ENCODE measurements at places on chromosomes 7 and 10.
A peak's percentile ranks its signal among the peaks of the same experiment; 100 is the strongest.

DNA sequence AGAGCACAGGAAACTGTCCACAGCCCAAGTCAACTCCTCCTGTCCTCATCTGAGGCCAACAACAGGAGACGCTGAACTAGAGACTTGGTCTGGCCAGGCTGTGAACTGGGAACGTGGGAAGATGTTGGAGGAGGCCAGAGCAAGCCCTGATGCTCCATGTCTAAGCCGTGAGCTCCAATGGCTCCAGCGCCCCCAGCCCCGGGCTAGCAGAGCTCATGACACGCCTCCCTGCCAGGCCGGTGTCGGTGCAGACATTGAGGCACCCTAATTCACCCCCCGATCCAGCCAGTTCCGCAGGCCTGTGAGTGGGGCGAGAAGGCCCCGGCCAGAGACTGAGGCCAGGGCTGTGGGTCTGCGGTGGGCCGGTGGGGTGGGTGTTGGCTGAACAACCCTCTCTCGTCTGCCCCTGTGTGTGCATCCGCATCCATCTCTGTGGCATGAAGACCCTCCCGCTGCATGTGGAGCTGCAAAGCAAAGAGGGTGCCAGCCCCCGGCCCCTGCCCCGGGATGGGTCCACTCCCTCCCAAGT is 109.3 kb upstream of the MACROH2A2 start:
- H3K27me3 ChIP-seq, result peaks cover 16% of the 10 kb centered on the region
- no peak for DNase-seq
- H3K4me1 ChIP-seq, result no peaks in the 10 kb centered on the region
- no peaks in the 10 kb centered on the region for H3K36me3 ChIP-seq
- H3K4me3 ChIP-seq, result no peak overlapping the region
- no peak overlapping the region for H3K27ac ChIP-seq

- no peaks in the 10 kb centered on the region for H3K4me1 ChIP-seq
- H3K27ac ChIP-seq, result no peak overlapping the region
- DNase-seq, result no peak
- H3K4me3 ChIP-seq, result no peak overlapping the region
- H3K27me3 ChIP-seq, result peaks cover 5% of the 10 kb centered on the region
- no peaks in the 10 kb centered on the region for H3K36me3 ChIP-seq
These were observed 45.5 kb downstream of the CAV1 start for GRCh38 chr7:116570306-116570705.

DNA sequence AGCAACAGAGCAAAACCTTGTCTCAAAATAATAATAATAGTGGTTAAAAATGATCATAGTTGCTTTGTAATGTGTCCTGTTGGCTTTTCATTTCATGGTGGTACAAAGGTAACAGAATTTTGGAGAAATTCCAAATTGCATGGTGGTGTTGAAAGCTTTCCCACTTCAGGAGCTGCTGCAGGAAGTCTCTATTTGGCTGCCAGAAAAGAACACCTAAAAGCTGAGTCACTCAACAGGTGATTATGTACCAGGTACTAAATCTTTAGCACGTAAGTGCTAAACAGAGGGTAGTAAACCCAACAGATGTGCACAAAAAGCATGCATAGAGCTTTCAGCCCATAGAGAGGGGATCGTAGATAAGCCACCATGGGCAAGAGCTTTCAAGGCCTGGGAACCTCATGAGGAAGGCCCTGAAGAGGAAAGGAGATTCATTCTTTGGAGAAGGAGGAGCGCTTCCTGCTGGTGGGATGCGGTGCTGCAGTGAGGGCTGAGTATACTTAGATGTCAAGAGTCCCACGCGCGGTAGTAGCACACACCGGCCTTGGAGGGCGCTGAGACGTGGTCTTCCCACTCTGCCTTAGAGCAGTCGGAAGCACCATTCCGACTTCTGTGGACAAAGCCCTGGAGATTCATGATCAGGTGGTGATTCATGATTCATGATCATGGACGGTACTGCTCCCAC is 118.7 kb downstream of the RALA start:
- peak; percentile 67 for DNase-seq
- no peak overlapping the region for H3K27ac ChIP-seq

DNA sequence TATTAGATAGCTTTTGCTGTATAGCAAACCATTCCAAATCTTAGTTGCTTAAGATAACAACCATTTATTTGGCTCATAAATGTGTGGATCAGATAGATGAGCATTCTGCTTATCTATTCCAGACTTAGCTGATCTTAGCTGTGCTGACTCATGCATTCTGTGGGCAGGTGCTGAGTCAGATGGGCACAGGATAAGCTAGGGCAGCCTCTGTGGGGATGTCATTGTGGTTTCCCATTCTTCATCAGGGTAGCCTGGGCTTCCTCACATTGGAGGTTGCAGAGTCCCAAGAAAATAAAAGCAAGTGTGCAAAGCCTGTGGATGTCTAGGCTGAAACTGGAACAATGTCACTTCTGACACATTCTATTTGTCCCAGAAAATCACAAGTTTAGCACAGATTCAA is 917.0 kb downstream of the TYW1 start:
- H3K27ac ChIP-seq, result no peak overlapping the region
- no peaks in the 10 kb centered on the region for H3K36me3 ChIP-seq
- H3K27me3 ChIP-seq, result no peaks in the 10 kb centered on the region
- no peak overlapping the region for H3K4me3 ChIP-seq
- H3K4me1 ChIP-seq, result peaks cover 3% of the 10 kb centered on the region

DNA sequence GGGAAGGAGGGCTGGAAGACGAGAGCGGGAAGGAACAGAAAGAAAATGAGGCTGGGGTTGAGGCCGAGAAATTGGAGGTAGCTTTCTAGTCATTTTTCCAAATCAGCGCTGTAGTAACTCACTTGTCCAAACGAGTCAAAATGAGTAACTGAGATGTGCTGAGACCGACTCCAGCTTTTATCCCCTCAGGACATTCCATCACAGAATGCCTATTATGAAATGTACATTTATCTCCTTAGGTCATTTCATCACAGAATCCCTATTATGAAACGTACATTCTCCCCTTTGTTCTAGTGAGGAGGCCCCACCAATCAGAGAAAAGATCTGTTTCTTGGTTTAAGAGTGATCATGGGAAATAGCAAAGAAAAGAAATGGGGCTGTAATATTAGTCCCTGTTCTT is 55.7 kb upstream of the AMPH start:
- no peaks in the 10 kb centered on the region for H3K4me1 ChIP-seq
- DNase-seq, result no peak
- no peaks in the 10 kb centered on the region for H3K36me3 ChIP-seq

DNA sequence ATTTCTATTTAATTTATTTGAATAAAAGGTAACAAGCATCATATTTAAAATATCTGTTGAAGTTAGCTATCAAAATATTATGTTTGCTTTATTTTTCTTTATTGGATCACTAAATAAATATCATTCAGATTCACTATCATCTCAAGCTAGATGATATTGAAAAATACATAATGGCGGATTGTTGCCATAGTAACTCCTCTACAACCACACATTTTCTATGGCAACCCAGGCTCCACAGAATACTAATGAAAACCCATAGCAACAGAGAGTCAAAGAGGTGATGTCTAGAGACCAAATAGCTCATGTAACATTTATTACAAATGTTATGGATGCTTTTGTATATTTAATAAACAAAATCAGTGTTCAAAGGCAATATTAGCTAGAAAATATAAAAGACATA is 148.9 kb upstream of the CDK1 start:
- H3K27me3 ChIP-seq, result no peaks in the 10 kb centered on the region
- no peak for DNase-seq
- peaks cover 2% of the 10 kb centered on the region for H3K4me1 ChIP-seq
- H3K27ac ChIP-seq, result no peak overlapping the region
- no peak overlapping the region for H3K4me3 ChIP-seq

GRCh38 chr7:129911790-129912189 is 41.0 kb downstream of the UBE2H start:
- no peak for DNase-seq
- H3K27me3 ChIP-seq, result no peaks in the 10 kb centered on the region
- no peak overlapping the region for H3K4me3 ChIP-seq
- H3K36me3 ChIP-seq, result peaks cover 48% of the 10 kb centered on the region

DNA sequence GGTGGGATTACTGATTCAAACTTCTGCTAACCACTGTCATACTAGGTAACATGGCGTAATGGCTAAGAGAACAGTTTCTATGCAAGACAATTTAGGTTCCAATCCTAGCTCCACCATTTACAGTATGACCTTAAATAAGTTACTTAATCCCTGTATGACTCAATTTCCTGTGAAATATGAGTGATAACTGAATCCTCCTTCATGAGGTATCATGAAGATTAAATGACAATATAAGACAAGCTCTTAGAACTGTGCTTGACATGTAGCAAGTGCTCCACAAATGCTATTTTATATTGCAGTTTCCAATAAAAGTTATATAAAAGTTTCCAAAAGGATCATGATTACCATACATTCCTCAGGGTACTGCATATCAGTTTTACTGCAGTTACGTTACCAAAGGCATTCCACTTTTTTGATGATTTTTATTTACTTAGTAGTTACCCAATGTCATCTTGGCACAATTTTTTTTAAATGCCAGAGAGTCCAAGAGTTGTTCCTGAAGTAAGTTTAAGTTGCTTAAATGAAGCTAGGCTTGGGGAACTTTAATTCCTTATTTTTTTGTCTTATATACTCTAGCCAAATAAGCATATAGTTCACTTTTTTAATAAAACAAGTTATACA is 7.1 kb downstream of the DOCK4 start:
- H3K4me1 ChIP-seq, result peaks cover 12% of the 10 kb centered on the region
- H3K36me3 ChIP-seq, result no peaks in the 10 kb centered on the region
- no peak overlapping the region for H3K4me3 ChIP-seq
- DNase-seq, result no peak
- H3K27ac ChIP-seq, result no peak overlapping the region
- H3K27me3 ChIP-seq, result peaks cover 33% of the 10 kb centered on the region

- peaks cover 3% of the 10 kb centered on the region for H3K4me1 ChIP-seq
- H3K36me3 ChIP-seq, result no peaks in the 10 kb centered on the region
- peaks cover 46% of the 10 kb centered on the region for H3K27me3 ChIP-seq
- no peak overlapping the region for H3K27ac ChIP-seq
These were observed 50.6 kb upstream of the DUSP5 start for GRCh38 chr10:110446954-110447608.

GRCh38 chr7:1457949-1458682 is 1.2 kb downstream of the MICALL2 start:
- H3K4me3 ChIP-seq, result peak overlapping the region; percentile 54
- peaks cover 54% of the 10 kb centered on the region for H3K27me3 ChIP-seq
- H3K27ac ChIP-seq, result no peak overlapping the region
- H3K4me1 ChIP-seq, result peaks cover 9% of the 10 kb centered on the region
- DNase-seq, result no peak
- H3K36me3 ChIP-seq, result no peaks in the 10 kb centered on the region

DNA sequence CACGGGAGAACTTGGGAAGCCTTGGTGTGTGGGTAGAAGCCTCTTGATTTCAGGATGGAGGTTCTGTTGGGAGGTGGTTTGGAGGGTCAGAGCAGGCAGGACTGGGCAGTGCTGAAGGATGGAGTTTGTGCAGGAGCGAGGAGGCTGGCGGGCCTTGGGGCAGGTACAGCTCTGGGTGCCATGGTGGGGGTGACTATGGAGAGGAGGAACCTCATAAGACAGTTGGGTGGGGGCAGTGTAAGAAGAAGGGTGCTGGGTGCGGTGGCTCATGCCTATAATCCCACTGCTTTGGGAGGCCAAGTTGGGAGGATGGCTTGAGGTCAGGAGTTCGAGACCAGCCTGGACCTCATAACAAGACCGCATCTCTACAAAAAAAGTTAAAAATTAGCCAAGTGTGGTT is 54.7 kb upstream of the GTF2IRD1 start:
- no peak overlapping the region for H3K27ac ChIP-seq
- no peak for DNase-seq
- no peaks in the 10 kb centered on the region for H3K36me3 ChIP-seq
- H3K4me1 ChIP-seq, result no peaks in the 10 kb centered on the region
- H3K4me3 ChIP-seq, result no peak overlapping the region

GRCh38 chr7:45469103-45469502 is 105.1 kb upstream of the ADCY1 start:
- no peaks in the 10 kb centered on the region for H3K36me3 ChIP-seq
- H3K4me3 ChIP-seq, result no peak overlapping the region

DNA sequence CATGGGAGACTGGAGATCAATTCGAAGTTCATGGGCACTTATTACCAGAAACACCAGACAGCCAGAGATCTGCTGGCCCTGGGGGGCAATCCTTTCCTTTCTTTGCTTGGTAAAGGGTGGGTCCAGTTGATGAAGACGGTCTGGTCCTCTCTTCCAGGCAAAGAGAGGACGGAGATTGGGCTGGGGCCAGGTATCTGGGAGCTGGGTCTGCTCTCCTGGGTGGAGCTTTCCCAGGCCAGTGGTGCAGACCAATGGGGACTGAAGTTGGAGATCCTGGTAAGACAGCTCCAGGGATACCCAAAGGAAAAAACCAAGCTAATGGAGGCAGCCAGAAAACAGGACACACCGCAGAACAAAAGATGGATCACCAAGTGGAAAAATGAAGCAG is 18.3 kb downstream of the NOD1 start:
- H3K27ac ChIP-seq, result no peak overlapping the region
- no peaks in the 10 kb centered on the region for H3K27me3 ChIP-seq
- no peak for DNase-seq

- H3K27ac ChIP-seq, result no peak overlapping the region
- no peaks in the 10 kb centered on the region for H3K36me3 ChIP-seq
- H3K27me3 ChIP-seq, result no peaks in the 10 kb centered on the region
- no peak overlapping the region for H3K4me3 ChIP-seq
- peaks cover 26% of the 10 kb centered on the region for H3K4me1 ChIP-seq
These were observed 179.3 kb downstream of the ARHGAP12 start for GRCh38 chr10:31749301-31749700.

DNA sequence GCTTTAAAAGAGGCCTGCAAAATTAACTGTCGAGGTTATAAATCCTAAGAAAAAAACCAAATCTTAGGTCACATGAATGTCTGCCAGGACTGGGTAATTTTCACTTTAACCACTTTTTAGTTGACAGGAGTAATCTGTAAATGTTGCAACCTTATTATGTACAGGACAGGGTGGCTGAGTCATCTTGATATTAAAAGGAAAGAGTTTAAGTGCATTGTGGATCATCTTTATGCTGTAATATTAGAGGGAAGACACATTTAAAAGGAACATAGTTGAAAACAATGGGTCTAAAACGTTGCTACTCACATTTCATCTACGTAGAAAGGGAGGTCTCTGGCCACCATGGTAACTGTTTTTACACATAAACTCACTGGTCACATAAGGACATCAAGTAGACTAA is 115.5 kb downstream of the LSMEM1 start:
- no peak for DNase-seq
- H3K36me3 ChIP-seq, result no peaks in the 10 kb centered on the region
- no peak overlapping the region for H3K4me3 ChIP-seq
- H3K27me3 ChIP-seq, result no peaks in the 10 kb centered on the region

GRCh38 chr7:148791546-148791945 is 92.5 kb downstream of the EZH2 start:
- peaks cover 70% of the 10 kb centered on the region for H3K36me3 ChIP-seq
- no peak for DNase-seq
- H3K4me3 ChIP-seq, result no peak overlapping the region

DNA sequence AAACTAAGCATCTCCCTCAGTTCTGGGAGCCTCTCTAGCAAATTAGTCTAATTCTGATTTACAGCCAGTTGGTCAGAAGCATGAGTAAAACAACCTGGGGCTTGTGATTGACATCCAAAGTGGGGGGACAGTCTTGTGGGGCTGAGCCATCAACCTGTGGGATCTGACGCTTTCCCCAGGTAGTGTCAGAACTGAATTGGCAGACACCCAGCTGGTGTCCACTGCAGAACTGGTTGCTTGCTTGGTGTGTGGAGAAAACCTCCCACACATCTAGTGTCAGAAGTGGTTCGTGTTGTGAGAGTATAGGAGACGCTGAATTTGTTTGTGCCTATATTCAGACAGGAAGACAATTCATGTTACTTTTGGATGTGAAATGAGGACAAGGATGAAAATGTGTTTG is 92.2 kb upstream of the PDCD4 start:
- H3K4me1 ChIP-seq, result peaks cover 21% of the 10 kb centered on the region
- no peak overlapping the region for H3K4me3 ChIP-seq
- H3K36me3 ChIP-seq, result peaks cover 8% of the 10 kb centered on the region
- no peak overlapping the region for H3K27ac ChIP-seq
- DNase-seq, result no peak

All from activated naive CD4-positive, alpha-beta T cell treated with anti-CD3 and anti-CD28 coated beads, Interleukin-2, amount 10 ng/mL, durations not matched to agents 7 days and 5 days (primary cell).